ENCODE measurements at places on chromosomes 2 and 18. TPM values are rescaled to one million over a fixed set of nuclear protein-coding genes. Genes with fewer than 3 reads are reported as not detected.

Gene COL4A4
- not detected for total RNA-seq

Gene MBD5
- 24.6 TPM for total RNA-seq

Gene VSNL1
- total RNA-seq = not detected

Gene TANC1
- total RNA-seq = 0.33 TPM

Gene CIB4
- not detected for total RNA-seq

Gene NAT8
- not detected for total RNA-seq

Gene DCDC2C
- total RNA-seq = not detected

Gene IL1R1
- total RNA-seq = 1.7 TPM

Gene AQP12B
- not detected for total RNA-seq

Gene LTBP1
- total RNA-seq = 0.14 TPM

Gene KANSL1L
- 5.0 TPM for total RNA-seq

Gene ERMN
- total RNA-seq = 1.4 TPM

Gene LYG2
- not detected for total RNA-seq

Gene COLEC12
- not detected for total RNA-seq

Gene TOGARAM2
- total RNA-seq = 4.8 TPM

Gene RUFY4
- total RNA-seq = 1.8 TPM

Gene INPP5D
- total RNA-seq = 43.6 TPM

Gene PKDCC
- not detected for total RNA-seq

Gene MTA3
- 31.7 TPM for total RNA-seq

Gene CD302
- 0.54 TPM for total RNA-seq

Gene ARHGAP15
- 56.2 TPM for total RNA-seq

Gene PLCL1
- total RNA-seq = 0.45 TPM

Gene SESTD1
- 12.3 TPM for total RNA-seq

Gene SAG
- not detected for total RNA-seq

Gene SSB
- total RNA-seq = 113 TPM

Gene PCARE
- total RNA-seq = not detected

Gene MLPH
- not detected for total RNA-seq

Gene HOXD10
- total RNA-seq = not detected

Gene CYS1
- total RNA-seq = 0.24 TPM

Gene RTP5
- total RNA-seq = 0.07 TPM

Gene CIDEA
- total RNA-seq = not detected

Gene MEP1B
- total RNA-seq = not detected

Gene PROM2
- total RNA-seq = 1.4 TPM

Gene AFF3
- 5.7 TPM for total RNA-seq

Gene MSTN
- total RNA-seq = not detected

Gene REG1B
- not detected for total RNA-seq

Gene CLEC4F
- not detected for total RNA-seq

Gene KRTCAP3
- 4.6 TPM for total RNA-seq

Gene TMEM200C
- not detected for total RNA-seq

Gene CHST10
- 6.6 TPM for total RNA-seq

Gene MAP3K19
- not detected for total RNA-seq

Gene IL36B
- total RNA-seq = not detected

Gene FAHD2B
- total RNA-seq = 24.3 TPM

Gene GALNT3
- total RNA-seq = 4.9 TPM

Gene UBXN2A
- 11.5 TPM for total RNA-seq

Gene ALMS1
- 19.6 TPM for total RNA-seq

Gene C2orf15
- total RNA-seq = 0.26 TPM

Gene KIAA2012
- not detected for total RNA-seq

Gene FAP
- total RNA-seq = not detected

Gene TXNDC2
- not detected for total RNA-seq

Data from activated CD4-positive, alpha-beta T cell treated with anti-CD3 and anti-CD28 coated beads, Interleukin-2, amount 10 ng/mL, durations not matched to agents 24 days and 14 days (primary cell).